ENCODE measurements at places on chromosomes 16 and 17. TPM values are rescaled to one million over a fixed set of nuclear protein-coding genes. Genes with fewer than 3 reads are reported as not detected.

The KRT32 gene
- not detected for total RNA-seq

The UBALD1 gene
- total RNA-seq: 19.0 TPM

- H3K4me3 ChIP-seq: no peak overlapping the region
- H3K4me1 ChIP-seq: peaks cover 60% of the 10 kb centered on the region
- peak overlapping the region; percentile 74 for H3K27ac ChIP-seq
Measured at GRCh38 chr17:40542558-40543411, 22.5 kb downstream of the CCR7 start.

DNA sequence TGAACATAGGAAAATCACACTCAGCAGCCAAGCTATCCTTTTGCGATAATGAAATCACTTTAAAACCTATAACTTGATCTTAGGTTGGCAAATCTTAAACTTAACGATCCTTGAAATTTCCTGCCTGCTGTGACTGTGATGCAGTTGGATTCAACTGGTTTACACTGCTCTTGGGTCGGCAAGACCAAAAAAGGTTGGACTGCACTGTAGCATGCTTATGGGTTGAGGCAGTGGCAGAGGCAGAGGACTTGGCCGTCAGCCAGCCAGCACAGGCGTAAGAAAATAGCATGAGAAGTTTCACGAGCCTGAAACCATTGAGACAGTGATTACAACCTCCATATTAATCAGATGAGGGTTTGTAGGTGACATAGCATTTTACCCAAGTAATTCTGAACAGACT is 21.4 kb downstream of the WSB1 start:
- H3K36me3 ChIP-seq: peaks cover 48% of the 10 kb centered on the region
- H3K4me3 ChIP-seq: no peak overlapping the region
- DNase-seq: peak; percentile 75
- peak overlapping the region; percentile 86 for H3K27ac ChIP-seq
- H3K4me1 ChIP-seq: peaks cover 27% of the 10 kb centered on the region

GRCh38 chr17:79940459-79941087 is 95.1 kb downstream of the TBC1D16 start:
- peak; percentile 11 for DNase-seq
- H3K27ac ChIP-seq: no peak overlapping the region
- H3K4me1 ChIP-seq: no peaks in the 10 kb centered on the region
- H3K27me3 ChIP-seq: no peaks in the 10 kb centered on the region
- H3K36me3 ChIP-seq: peaks cover 11% of the 10 kb centered on the region

DNA sequence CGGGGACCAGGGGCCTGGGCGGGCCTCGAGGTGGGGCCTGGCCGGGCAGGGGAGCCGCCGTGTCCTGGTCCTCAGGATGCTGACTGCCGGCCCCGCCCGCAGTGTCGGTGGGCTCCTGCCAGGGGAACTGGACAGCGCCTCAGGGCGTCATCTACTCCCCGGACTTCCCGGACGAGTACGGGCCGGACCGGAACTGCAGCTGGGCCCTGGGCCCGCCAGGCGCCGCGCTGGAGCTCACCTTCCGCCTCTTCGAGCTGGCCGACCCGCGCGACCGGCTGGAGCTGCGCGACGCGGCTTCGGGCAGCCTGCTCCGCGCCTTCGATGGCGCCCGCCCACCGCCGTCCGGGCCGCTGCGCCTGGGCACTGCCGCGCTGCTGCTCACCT is 2.3 kb upstream of the PAQR4 start:
- H3K4me3 ChIP-seq: no peak overlapping the region
- H3K27ac ChIP-seq: no peak overlapping the region
- no peaks in the 10 kb centered on the region for H3K36me3 ChIP-seq
- no peak for DNase-seq
- peaks cover 65% of the 10 kb centered on the region for H3K27me3 ChIP-seq
- peaks cover 45% of the 10 kb centered on the region for H3K4me1 ChIP-seq

DNA sequence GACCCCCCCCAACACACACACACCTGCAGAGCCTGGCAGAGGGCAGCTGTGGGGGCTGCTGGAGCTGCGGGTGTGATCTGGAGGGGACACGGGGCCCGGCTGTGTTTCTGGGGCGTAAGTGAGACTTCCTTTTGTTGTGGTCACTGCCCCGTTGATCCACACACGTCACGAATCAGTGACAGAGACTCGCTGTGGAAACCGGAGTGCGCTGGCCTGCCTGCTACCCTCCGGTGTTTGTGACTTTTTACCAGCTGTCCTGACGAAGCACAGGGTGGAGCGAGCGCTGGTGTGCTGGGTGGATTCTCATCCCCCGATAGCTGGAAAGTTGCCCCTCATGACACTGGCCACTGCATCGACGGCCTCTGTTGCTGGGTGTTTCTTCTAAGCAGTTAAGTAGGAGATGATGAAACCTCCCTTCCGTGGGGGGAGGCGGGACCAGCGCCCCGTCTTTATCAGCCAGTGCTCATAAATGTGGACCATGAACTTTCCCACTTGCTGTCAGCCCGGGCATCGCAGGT is 2.3 kb downstream of the METRNL start:
- no peaks in the 10 kb centered on the region for H3K36me3 ChIP-seq
- peaks cover 10% of the 10 kb centered on the region for H3K4me1 ChIP-seq
- peak overlapping the region; percentile 52 for H3K27ac ChIP-seq
- peaks cover 13% of the 10 kb centered on the region for H3K27me3 ChIP-seq
- peak overlapping the region; percentile 46 for H3K4me3 ChIP-seq

The CLEC19A gene
- total RNA-seq: not detected
